ENCODE measurements at places on chromosomes 2 and 18.

DNA sequence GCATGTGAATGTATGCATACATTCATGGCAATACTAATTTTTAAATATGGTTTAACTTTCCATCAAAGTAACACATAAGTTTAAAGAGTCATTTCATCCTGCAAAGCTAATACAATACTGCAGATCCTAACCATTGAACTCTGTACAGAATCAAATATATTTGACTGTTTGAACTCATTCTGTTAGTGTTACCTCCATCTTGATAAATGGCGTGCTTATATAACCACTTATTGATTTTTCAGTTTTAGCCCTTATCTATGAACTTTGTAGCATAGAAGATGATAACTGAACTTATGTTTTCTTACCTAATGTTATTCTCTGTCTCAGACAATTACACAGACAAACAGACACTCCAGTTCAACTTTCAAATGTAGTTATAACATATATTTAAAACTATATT lies 731.0 kb upstream of the LRATD1 start:
- no peak for DNase-seq

DNA sequence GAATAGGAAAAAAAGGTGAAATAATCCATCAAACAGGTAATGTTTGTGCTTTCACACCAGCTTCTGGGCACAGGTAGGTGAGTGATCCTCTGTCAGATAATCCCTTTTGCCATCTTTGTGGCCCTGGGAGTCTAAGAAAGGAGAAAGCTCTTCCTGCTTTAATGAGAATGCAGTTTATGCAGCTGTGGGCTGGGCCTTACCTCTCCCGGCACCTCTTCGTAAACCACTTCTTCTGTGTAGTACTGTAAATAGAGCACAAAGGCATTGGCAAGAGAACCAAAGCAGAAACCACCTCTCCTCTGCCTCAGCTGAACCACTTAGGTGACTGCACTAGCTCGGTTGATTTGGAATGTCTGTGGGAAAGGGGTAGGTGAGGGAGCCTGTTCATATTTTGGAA lies 4.9 kb downstream of the NEB start:
- no peak for DNase-seq

DNA sequence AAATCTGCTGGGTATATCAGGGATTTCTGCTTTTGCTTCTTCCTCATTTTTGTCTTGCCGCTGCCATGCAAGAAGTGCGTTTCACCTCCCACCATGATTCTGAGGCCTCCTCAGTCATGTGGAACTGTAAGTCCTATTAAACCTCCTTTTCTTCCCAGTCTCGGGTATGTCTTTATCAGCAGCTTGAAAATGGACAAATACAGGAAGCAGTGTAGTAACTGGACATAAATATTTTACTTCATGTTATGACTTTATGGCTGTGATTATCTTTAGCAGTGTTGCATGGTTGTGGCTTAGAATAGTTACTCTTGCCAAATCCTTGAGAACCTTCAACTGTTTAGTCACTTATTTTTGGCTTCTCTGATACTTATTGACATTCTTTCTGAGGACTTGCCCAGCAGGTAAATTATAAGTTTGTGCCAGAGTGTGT lies 66.2 kb upstream of the DLX2 start:
- DNase-seq, result no peak

DNA sequence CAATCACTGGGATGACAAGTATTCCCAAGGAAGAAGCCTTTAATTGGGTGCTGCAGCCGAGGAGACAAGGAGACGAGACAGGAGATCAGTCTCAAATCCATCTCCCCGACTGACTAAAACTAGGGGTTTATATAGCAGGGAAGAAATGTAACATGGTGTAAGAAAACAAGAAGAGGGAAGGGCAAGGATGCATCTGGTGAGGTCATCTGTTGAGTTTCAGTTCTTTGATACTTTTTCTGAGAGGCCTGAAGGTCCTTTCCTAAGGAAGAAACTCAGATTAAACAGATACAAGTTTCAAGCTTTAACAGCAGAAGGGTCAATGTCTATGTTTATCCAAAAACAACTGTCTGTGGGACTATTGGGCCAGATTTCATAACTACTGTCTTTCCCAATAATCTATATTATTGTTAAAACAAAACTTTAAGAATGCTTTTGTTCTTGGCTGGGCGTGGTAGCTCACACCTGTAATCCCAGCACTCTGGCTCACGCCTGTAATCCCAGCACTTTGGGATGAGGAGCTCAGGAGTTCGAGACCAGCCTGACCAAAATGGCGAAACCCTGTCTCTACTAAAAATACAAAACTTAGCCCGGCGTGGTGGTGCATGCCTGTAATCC lies 2.5 kb upstream of the PDCL3 start:
- no peak for DNase-seq

- DNase-seq, result no peak
Measured at GRCh38 chr2:85846411-85846810, 42.4 kb downstream of the ST3GAL5 start.

DNA sequence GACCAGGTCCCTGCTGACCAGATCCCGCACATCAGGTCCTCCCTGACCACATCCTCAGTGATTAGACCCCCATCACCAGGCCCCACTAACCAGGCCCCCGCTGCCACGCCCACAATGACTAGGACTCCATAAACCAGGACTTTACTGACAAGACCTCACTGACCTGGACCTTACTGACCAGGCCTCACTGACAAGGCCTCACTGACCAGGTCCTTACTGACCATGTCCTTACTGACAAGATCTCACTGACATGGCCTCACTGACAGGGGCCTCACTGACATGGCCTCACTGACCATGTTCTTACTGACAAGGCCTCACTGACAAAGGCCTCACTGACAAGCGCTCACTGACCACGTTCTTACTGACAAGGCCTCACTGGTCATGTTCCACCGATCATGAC lies 107.9 kb upstream of the TEKT4 start:
- DNase-seq, result no peak

GRCh38 chr2:64987001-64987955 lies 1.9 kb upstream of the SLC1A4 start:
- DNase-seq, result no peak

DNA sequence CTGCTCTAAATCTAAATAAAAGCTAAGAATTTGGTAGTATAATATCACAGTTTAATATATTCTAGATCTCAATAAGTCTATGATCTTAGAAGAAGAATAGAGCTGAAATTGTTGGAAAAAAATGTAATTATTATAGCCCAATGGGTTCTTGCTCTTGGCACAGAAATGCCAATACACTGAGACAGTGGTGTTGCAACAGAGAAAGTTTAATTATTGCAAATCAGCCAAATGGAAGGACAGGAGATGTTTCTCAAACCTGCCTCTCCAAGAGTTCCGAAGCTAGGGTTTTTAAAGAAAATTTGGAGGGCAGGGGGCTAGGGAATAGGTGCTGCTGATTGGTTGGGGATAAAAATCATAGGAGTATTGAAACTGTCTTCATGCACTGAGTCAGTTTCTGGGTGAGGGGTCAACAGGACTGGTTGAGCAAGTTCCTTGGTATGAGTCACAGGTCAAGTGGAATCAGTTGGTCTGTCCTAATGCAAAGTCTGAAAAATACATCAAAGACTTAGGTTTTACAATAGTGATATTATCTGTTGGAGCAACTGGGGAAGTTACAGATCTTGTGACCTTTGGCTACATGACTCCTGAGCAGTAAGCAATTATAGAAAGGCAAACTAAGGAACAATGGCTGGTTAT lies 228.6 kb downstream of the CD226 start:
- DNase-seq, result no peak

DNA sequence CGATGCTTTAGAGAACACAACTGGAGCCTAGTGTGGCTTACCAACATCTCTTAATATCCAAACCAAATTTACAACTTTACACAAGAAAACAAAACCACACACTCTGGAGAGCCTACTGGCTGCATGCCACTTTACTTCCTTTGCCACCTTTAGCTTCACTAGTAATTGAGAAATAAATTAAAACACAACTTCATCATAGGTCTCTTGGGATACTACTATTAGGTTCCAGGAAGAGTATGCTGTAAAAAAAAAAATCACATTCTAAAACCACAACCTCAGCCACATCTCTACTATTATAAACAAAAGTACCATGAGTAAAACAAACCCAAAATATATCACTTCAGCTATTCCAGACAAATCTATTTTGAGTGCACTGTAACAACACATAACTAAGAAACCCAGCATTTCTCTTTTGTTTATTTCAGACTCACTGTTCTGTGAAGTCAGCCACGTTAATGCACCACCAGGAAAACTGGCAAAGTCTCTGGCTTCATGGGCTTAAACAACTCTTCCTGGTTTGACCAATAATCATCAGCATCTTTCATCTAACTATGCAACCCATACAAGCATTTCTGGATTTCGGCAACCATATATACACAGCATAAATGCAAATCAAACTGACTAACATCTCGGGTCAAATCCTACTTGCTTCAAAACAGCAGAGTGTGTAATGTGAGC lies 59.1 kb downstream of the REV1 start:
- no peak for DNase-seq

GRCh38 chr2:205769495-205769850 lies 87.2 kb downstream of the NRP2 start:
- no peak for DNase-seq

- peak; percentile 33 for DNase-seq
Measured at GRCh38 chr2:168587307-168587706, 131.2 kb downstream of the CERS6 start.

GRCh38 chr18:10476338-10476791 lies 21.9 kb downstream of the APCDD1 start:
- peak; percentile 56 for DNase-seq

DNA sequence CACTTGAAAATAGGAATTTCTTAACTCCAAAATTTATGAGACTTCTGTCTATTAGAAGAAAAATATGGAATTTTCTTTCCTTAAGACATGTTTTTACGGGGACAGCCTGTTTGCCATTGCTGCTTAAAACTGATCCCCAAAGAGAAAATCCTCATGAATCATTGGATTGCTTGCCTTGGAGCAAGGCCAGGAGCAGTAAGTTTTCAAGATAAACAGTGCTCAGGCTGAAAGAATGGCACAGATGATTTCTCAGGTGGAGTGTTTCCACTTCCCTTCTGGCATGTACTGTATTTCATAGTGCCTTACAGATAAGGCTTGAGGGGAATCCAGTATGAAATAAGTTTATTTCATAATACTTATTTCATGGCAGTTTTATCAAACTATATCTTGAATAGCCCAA lies 74.3 kb upstream of the MMADHC start:
- no peak for DNase-seq

GRCh38 chr2:161825429-161825828 lies 201.2 kb downstream of the SLC4A10 start:
- no peak for DNase-seq

DNA sequence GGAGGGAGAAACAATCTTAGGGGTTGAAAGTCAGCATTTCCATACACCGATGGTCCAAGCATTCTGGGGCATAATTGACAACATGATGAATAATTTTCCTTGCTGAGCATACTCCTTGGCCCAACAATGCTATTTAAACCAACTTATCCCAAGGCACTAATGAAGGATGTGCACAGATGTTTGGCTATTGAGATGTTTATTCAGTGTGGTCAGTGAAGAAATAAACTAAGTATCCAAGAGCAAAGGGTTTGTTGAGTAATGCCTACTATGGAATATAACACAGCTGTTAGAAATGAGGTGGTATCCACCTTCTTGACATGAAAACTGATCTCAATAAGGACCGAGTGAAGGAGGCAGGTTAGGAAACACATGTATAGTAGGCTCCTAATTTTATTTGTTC lies 53.9 kb upstream of the RAB6D start:
- no peak for DNase-seq

DNA sequence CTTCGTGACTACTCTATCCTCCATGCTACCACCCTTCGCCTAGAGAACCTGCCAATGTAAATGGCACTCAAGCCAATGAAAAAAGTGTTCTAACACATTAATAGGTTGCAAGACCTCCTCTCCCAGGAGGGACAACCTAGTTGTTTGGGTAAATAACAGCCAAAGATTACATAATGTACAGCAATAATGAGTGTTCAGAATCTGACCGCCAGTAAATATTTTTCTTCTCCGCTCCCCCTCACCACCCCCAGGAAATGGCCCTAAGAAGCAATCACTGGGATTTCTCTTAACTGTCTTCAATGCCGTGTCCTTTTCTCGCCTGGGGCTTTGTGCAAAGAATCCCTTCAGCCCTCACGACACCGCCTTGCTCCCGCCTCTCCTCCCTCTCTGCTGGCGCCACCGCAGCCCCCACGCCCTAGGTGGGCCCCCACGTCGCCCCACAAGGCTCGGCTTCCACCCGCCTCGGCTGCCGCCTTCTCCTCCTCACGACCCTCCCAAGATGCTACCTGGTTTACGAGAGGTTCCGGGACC lies 458 bp downstream of the HYCC2 start:
- peak; percentile 3 for DNase-seq

- DNase-seq, result no peak
Measured at GRCh38 chr18:76859474-76860339, 37.4 kb downstream of the ZNF236 start.

GRCh38 chr2:98313492-98314250 lies 32.6 kb upstream of the CNGA3 start:
- no peak for DNase-seq

GRCh38 chr2:179264368-179265081 lies at the start of gene SESTD1:
Gene SESTD1 (minus strand): TSS chr2:179264832. CDS start chr2:179191841, 72,991 bp downstream.
- peak; percentile 77 for DNase-seq

GRCh38 chr2:158242280-158242679 lies 140.6 kb downstream of the UPP2 start:
- no peak for DNase-seq

Measured in globus pallidus (tissue), 1 donor.